ENCODE measurements at places on chromosomes 11 and 22.

DNA sequence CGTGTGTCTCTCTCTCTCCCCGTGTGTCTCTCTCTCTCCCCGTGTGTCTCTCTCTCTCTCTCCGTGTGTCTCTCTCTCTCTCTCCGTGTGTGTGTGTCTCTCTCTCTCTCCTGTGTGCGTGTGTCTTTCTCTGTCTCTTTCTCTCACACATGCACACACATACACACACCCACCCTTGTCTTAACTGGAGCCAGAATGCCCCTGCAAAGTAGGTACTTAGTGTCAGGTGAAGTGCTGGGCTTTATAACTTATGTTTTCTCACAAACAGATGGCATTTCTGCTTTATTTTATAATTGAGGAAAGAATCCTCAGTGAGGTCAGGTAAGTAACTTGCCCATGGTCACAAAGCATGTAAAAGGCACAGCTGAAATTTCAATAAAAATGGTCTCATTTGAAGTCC, 106.0 kb downstream of the CSNK2A3 start:
- DNase-seq = no peak

- DNase-seq = no peak
Observed at GRCh38 chr11:91219535-91219934, 996.7 kb upstream of the CHORDC1 start.

DNA sequence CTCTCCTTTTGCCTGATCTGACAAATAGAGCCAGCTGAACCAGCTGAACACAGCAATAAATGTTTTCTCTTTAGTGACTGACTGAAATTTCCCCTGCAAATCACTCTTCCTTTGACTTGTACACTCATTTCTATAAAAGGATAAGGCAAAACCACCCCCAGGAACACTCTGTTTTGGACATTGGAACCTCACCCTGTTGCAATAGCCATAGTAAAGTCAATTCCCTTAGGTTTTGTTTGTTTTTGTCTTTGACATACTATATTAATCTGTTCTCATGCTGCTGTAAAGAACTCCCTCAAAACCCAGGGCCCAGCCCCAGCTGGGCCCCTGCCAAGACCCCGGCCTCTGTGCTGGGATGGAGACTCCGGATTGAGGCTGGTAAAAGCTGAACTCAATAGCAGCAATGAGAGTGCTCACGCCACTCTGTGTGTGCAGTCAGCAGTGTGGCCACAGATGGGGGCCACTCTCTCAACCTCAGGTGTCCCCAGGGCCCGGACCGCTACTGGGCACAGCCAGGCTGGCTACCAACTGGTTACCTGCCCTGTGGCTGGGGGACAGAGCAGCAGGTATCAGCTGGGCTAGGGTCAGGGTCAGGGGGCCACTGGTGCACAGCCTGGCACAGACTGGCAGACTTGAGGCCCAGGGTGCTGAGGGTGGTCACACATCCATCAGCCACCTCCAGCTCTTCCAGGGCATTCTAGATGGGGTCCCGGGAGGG, 597.4 kb downstream of the LUZP2 start:
- no peak for DNase-seq

DNA sequence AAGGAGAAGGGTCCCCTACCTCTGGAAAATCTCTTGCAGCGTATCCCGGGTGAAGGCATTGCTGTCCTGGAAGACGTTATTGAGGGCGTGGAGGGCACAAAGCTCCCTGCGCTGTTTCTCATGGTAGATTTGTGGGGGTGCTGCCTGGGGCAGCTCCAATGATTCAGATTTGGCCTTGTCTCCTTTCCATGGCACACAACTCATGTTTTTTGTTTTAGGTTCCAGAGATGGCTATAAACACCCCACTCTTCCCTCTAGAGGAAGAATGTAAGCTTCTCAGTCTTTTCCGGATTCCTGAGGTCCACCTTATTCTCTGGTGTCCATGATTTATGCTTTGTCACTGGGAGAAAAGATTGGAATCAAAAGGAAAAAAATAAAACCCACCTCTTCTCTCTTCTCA, 959 bp downstream of the JOSD1 start:
- no peak for DNase-seq

DNA sequence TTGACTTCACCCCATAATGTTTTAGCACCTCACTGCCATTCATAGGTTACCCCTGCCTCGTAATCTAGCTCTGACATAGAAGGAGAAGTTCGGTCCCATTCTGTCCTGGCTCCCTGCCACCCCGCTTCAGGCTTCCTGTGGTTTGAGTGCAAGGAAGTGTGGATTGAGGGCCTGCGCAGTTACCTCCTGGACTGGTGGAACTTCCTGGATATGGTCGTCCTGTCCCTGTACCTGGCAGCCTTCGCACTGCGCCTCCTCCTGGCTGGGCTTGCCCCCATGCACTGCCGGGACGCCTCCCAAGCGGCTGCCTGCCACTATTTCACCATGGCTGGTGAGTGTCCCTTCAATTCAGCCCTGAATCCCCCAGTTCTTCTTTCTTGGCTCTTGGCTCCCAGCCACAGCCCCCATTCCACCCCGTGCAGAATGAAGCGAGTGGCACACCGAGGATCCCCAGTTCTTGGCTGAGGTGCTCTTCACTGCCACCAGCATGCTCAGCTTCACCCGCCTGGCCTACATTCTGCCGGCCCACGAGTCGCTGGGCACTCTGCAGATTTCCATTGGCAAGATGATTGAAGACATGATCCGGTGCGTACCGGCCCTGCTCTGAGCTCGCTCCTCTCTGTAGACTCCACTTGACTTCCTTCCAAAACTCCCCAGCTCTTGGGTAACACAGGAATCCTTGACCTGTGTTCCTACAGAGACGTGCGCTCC, 15.4 kb downstream of the ART5 start:
- no peak for DNase-seq

Measured in stimulated activated CD8-positive, alpha-beta memory T cell treated with anti-CD3 and anti-CD28 coated beads, Interleukin-4, amount 100 ng/mL, for 4 hours (primary cell).